ENCODE measurements at places on chromosomes 2 and 18.

DNA sequence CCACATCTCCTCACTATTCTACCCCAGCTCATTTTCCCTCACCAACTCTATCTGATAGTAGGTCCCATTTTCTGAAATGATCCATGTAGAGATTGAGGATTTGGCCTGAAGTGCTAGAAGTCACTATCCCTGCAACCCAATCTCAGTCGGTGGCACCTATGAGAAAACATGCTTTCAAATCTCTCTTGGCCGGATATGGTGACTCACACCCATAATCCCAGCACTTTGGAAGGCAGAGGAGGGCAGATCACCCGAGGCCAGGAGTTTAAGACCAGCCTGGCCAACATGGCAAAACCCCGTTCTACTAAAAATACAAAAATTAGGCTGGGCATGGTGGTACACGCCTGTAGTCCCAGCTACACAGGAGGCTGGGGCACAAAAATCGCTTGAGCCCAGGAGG is 19.1 kb upstream of the MARCHF4 start:
- DNase-seq = peak; percentile 14

- peak; percentile 91 for DNase-seq
Observed at GRCh38 chr2:109521233-109522062, 92.3 kb downstream of the SEPTIN10 start.

- peak; percentile 77 for DNase-seq
Observed at GRCh38 chr2:227871375-227871791, at the start of gene DAW1. TSS of gene DAW1 (plus strand) at chr2:227871631. CDS start at chr2:227871690, 59 bp downstream.

DNA sequence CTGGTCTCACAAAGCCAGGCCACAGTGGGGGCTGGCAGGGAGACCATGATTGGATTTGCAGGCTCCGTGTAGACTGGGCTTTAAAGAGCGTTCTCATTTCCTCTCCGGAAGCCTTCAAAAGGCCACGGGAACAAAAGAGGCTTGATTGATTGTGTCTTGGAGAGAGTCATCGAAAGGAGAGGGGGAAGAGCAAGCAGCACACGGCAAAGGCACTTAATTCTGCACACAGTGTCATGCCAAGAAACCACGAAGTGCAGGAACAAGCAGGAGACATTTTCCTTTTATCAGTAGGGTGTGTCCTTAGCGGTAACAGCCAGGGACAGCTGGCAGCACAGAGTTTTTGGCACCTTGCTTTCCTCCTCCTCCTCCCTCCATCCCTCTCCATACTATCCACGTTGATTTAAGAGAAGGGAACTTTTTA is 47.7 kb downstream of the GLI2 start:
- DNase-seq = peak; percentile 20

- DNase-seq = no peak
Observed at GRCh38 chr2:36783246-36783645, 86.7 kb downstream of the VIT start.

GRCh38 chr2:37394263-37394662 is 49.8 kb downstream of the QPCT start:
- DNase-seq = no peak

GRCh38 chr2:180675170-180675569 is 305.2 kb upstream of the UBE2E3 start:
- no peak for DNase-seq

- DNase-seq = peak; percentile 20
Observed at GRCh38 chr2:198376677-198377076, 572.3 kb downstream of the PLCL1 start.

DNA sequence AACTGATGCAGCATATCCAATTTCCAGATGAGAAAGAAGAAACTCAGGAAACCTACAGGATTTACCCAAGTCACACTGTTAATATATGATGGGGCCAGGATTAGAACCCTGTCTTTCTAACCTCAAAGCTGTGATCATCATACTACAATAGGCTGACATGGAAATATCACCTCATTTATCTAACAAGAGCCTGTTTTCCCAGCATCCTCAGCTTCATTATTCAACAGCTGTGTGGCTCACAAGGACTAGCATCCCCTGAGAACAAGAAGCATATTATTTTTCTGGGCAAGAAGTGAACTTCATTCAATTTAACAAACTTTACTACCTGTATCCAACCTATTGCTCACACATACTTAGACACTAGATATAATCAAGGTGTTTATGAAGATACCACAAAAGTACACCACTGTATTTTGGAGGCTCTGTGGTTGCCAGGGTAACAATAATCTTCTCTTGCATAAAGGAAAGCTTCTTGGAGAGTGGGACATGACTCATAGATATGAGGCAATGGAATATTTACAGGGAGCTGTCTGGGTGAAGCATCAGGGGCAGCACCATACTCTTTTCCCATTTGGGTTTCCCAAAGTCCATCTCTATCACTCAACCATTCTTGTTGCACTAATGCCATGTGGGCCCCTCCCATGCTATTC is 218.2 kb downstream of the RAD51AP2 start:
- no peak for DNase-seq

- peak; percentile 11 for DNase-seq
Observed at GRCh38 chr18:7521226-7521856, 45.8 kb upstream of the PTPRM start.

DNA sequence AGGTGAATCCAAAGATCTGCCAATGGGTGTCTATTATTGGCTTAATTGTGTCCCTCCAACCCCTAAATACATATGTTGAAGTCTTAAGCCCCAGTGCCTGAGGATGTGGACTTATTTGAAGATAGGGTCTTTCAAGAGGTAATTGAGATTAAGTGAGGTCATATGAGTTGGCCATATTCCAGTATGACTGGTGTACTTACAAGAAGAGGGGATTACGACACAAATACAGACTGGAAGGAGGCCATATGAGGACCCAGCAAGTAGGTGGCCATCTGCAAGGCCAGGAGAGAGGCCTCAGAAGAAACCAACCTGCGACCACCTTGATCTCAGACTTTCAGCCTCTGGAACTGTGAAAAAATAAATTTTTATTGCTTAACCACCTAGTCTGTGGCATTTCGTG is 121.1 kb upstream of the FN1 start:
- DNase-seq = peak; percentile 85

DNA sequence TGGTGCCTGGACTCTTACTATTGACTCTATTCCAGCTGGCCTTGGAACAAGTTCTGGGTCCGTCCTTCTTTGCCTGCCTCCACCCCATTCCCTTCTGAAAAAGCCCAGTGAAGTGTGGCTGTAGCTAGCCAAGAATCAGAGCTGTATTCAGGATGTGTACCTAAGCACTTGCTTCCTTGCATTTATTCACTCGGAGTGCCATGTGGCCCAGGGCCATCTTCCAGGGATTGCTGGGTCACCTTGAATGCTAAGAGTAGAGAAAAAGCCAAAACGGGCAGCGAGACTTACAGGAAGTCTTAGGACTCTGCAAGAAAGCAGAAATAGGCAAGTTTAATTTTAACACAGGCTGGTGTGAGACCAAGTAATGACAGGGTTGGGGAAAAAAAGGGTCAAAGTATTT is 4.1 kb downstream of the ITGA6 start:
- no peak for DNase-seq

GRCh38 chr2:96542357-96542977 is 5.9 kb downstream of the ARID5A start:
- DNase-seq = peak; percentile 72

DNA sequence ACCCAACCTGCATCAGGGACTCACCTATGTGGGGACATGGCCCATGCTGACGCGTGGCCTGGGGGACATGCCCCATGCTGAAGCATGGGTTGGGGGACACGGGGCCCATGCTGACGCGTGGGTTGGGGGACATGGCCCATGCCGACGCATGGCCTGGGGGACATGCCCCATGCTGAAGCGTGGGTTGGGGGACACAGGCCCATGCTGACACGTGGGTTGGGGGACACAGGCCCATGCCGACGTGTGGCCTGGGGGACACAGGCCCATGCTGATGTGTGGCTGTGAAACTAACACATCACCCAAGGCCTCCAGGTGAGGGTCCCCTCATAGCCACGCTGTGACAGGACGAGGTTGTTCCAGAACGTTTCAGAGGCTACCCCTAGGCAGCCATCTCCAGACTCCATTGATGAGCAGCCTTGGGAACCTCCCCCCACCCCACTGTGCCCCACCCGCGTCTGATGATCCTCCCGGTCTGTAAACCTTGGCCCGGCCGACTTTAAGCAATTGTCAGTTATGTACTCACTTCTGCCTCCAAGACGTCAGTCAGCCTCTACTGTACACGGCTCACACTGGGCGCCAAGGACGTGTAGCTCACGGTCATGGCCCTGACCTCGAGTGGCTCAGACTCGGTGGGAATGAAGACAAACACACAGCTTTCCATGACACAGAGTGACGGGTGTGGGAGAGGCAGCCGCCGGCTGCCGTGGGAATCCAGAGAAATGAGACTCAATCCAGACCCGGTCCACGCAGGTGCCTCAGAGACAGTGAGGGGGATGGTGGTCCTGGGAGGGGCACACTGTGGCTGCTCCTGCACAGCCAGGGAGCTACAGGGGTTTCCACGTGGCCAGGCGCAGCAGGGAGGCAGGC is 50.2 kb upstream of the SLC66A3 start:
- DNase-seq = no peak

GRCh38 chr2:223976635-223977226 is 19.5 kb downstream of the MRPL44 start:
- no peak for DNase-seq

DNA sequence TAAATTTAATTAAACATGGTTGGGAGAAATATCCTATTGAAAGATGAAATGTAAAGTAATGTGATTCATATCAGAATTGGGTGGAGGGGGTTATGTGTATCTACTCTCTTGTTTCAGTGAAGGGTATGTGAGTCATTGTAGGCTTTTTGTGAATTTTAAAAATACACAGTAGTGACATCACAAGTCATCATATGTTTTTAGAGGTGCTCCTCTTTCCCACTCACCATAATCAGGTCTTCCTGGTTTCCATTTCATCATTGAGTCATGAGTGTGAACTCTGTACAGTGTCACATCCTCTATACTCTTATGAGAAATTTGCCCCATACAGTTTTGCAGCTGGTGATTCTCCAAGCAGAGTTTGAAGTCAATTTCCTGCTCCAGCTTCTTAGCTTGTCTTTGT is 18.8 kb downstream of the FSIP2 start:
- DNase-seq = no peak

DNA sequence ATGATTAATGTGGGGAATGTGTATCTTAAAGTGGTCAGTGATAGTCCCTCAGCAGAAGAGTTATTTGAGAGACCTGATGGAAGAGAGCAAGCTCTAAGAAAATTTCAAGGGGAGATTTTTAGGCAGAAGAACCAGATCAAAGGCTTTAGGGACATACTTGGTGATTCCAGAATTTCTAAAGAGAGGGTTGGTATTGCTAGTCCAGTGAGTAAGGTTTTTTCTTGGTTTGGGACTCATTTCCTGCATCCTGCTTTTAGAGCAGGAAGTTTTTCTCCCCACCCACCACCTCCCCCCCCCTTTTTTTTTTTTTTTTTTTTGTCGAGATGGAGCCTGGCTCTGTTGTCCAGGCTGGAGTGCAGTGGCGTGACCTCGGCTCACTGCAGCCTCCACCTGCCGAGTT is 42.7 kb upstream of the DYSF start:
- DNase-seq = no peak

All from NCI-H82 (cell line).